Activated T-helper 1 cell treated with anti-CD3 and anti-CD28 coated beads, Interleukin-2, amount 50 U/mL, for 16 hours (primary cell): ENCODE measurements at places on chromosomes 7 and 10.

DNA sequence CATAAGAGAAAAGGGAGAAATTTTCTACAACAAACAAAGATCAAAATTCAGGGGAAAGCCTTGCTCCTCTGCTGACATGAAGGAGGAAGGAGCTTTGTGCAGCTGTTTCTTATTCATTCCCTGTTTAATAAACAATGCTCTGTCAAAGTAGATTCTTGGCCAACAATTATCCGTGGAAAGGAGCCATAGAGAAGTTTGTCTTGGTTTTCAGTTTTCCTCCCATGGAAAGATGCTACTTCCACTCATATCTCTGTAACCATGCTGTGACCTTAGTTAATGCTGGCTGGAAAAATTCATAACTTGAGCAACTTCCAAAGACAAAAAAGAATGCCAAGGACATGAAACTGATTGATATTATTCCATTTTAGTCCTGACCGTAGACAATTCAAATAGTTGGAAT lies 8.1 kb downstream of the DDC start:
- no peak for DNase-seq

DNA sequence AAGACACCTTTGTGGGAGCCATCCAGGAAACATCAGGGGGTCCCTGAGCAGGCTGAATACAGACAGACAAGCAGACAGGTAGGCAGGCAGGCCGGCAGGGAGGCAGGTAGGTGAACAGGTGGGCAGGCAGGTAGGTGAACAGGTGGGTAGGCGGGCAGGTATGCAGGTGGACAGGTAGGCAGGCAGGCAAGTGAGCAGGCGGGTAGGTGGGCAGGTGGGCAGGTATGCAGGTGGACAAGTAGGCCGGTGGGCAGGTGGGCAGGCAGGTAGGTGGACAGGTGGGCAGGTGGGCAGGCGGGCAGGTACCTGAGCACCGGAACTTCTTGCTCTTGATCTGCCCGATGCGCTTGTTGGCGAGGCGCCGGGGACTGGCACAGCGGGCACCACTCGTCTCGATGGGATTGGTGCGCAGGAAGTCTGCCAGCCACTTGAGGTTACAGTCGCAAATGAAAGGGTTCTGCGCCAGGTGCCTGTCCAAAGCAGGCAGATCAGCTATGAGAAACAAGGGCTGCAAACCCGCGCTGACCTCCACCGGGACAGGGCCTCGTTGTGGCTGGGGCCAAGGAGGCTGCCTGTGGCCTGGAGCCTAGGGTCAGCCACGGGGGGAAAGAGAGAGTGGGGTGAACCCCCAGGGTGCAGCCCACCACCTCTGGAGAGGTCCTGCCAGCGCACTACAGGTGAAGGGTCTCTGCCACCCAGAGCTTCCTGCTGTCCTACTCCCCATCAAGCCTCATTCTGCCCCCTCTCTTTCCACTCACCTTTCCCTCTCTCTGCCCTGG lies 136.9 kb downstream of the SLIT1 start:
- DNase-seq, result no peak

- DNase-seq, result no peak
These were observed 233.2 kb upstream of the PPP2R2D start for GRCh38 chr10:131667561-131667960.

DNA sequence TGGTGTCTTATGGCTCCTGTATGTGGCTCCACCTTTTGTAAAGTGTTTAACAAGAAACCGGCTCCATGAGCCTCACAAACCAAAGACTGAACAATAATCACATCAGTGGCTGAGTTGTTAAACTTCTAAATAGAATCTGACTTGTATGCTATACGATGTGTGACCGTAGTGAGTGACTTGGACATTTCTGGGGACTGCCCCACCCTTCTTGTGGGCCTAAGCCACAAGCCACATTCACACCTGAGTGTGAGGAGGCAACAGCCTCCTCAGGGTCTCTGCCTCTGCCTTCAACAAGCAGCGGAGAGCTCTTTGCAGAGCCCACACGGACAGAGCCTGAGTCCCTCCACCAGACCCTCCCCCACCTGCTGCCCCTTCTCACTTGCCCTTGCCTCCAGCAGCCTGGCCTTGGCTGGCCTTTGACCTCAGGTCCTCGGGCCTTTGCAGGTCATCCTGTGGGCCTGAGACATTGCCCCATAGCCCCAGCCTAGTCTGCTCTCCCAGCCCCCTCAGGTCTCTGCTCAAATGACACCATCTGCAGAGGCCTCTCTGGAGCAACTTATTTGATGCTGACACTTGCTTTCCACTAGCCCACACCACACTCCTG lies 156.8 kb upstream of the TNS3 start:
- no peak for DNase-seq

GRCh38 chr7:116582806-116583444 lies 58.1 kb downstream of the CAV1 start:
- DNase-seq, result no peak

DNA sequence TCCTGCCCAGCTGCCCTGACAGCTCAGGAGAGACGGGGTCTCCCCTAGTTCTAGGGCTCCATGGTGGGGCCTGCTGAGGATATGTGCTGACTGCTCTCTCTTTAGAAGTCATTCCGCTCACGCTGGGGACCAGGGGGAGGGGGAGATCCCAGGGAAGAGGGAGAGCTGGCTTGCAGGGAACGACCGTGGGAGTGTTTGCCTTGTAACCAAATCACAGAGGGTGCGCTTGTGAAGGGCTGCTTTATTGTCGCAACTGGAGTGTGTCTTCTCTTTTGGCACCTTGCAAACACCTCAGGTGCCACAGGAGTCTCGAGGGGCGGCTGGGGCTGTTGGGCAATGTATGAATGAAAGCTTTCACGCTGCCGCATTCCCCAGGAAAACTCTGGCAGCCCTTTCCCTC lies 531.3 kb upstream of the MKI67 start:
- DNase-seq, result no peak

GRCh38 chr10:133287832-133288500 lies 11.3 kb upstream of the ADAM8 start:
- DNase-seq, result no peak

GRCh38 chr10:15163253-15163828 lies 5.2 kb downstream of the NMT2 start:
- DNase-seq, result no peak

- DNase-seq, result no peak
These were observed 131.5 kb downstream of the SORBS1 start for GRCh38 chr10:95429639-95430038.

DNA sequence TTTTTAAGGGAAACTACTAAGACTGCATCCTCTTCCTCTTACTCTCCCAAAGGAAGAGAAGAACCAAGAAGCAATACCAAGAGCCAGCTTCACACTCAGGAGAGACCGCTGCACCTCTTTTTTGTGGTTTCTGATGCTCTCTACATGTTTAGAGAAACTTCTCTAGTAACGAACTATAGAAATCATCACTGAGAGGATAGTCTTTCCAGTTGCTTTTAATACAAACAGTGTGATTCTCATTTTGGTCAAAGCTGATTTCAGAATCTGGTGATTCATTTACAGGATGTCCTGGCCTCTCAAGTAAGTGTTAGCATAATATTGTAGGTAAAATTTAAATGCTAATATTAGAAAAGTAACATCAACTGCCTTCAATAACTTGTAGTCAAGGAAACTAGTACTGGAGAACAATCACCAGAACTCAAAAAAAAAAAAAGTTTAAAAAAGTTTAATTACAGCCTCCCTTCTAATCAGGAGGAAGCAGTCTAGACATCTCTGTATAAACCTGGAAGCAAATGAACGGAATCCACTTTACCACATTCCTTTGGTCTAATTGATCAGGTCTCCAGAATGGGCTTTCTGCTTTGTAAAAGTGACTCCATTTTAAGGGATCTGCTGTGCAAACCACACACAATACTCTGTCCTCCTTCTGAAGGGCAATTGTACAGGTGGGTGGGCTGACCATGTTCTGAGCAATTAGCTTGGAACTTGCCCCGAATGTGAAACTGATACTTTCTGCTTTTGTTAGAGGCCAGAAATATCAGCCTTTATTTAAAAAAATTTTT lies 3.0 kb downstream of the LAMB1 start:
- no peak for DNase-seq

DNA sequence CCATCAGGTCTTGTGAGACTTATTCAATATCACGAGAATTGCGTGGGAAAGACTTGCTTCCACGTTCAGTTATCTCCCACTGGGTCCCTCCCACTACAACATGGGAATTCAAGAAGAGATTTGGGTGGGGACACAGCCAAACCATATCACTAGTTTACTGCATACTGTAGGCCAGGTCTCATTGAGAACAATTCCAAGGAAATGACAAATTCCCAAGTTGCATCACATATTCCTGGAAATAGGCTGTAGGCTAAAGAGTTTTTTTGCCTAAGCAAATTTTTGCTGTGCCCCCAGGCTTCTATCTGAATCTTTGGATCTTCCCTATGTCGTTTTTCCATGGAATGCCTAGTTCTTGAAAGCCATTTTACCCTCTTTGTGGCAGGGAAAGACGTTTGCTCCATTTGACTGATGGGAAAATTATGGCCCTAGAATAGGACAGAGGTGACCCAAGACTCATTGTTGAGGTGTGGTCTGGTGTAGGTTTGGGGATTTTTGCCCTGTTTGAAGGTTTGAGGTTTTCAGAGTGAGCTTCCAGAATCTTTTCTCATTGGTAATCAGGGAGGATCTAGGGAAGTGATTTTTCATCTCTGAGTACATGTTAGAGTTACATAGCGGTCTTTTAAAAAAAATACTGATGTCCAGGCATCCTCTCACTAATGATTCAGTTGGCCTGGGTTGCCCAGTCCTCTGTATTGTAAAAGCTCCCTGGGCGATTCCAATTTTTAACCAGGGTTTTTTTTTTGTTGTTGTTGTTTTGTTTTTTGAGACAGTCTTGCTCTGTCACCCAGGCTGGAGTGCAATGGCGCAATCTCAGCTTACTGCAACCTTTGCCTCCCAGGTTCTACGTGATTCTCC lies 44.4 kb downstream of the TACR2 start:
- no peak for DNase-seq

- no peak for DNase-seq
These were observed 477 bp upstream of the ZC3HAV1 start for GRCh38 chr7:139109983-139110411.

- DNase-seq, result no peak
These were observed 19.3 kb downstream of the VOPP1 start for GRCh38 chr7:55553024-55553345.

DNA sequence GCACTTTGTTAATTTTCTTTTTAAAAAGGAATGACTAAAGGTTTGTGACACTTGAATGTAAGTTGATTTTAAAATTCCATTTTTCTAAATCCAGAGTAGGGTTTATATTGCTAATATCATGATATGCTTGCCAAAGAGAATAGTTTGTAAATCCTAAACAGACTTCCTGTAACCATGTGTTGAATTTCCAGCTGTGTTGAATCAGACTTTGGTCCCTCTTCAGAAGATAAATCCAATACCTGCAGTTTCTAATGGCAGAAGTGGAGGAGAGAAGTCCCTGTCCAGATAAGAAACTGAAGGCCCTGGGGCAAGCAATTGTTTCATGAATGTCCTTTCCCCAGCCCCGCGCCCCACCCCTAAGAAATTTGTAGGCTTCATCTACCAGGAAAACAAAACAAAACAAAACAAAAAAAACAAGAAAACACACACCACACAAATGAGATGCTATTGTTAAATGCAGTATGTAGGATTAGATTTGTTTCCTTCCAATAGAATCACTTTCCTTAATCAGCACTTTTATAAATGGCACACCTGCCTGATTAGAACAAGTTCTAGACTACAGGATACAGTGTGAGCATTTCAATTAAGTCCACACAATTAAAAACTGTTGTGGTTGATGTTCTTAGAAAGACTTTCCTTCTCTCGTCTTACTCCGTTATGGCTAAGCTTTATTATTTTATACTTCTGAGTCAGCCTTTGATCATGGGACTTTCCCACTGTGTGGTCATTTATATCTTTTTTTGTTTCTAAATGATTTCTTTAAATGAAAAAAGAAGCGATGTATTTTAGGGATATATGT lies 122.8 kb downstream of the KAT6B start:
- no peak for DNase-seq
